ENCODE measurements at places on chromosomes 2 and 18. TPM values are rescaled to one million over a fixed set of nuclear protein-coding genes. Genes with fewer than 3 reads are reported as not detected.

DNA sequence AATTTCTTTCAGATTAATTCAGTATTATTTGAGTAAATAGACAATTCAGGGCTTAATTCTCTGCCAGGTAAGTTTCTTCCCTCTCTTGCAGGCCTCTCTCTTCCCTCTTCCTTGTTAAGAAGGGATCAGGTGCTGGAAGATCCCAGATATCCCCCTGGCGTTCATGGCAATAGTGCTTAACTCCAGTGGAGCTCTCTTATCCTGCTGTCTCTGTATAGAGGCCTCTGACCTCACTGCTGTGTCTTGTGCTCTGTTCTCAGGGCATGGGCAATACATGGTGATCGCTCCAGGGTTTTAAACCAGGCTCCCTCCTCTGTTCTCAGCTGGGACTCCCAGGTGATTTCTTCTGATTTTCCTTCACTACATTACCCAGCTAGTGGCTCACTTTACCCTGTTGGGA is 226.8 kb downstream of the MC4R start:
- DNase-seq = no peak

- DNase-seq = peak; percentile 39
These were observed 107.4 kb upstream of the ID2 start for GRCh38 chr2:8574196-8575037.

DNA sequence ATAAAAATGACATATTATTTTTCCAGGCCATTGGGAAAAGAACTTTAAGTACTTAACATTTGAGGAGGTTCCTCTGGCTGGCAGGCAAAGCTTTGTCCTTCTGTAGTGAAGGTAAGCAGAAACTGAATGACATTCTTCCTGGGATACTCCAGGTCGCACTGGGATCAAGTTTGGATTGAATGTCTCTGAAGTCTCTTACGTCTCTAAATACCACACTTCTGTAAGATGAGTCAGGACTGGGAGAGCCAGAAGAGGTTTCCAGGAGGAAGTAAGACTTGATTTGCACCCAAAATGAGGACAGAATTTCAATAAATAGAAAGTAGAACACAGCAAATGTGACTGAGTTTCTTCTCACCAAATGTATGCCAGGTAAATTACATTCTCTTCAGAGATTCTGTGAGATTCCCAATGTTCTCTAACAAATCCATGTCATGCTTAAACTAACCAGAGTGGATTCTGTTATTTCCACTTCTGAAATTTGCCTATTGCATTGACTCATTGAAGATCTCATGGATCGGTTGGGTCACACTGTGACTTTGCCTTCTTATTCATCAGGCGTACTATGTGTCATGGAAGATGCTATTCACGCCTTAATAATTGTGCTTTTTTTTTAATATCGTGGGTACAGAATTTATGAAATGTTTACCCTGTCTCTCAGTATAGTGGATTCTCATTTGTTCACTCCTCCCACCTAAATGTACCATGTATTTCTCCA is 25.5 kb upstream of the VIT start:
- DNase-seq = no peak

DNA sequence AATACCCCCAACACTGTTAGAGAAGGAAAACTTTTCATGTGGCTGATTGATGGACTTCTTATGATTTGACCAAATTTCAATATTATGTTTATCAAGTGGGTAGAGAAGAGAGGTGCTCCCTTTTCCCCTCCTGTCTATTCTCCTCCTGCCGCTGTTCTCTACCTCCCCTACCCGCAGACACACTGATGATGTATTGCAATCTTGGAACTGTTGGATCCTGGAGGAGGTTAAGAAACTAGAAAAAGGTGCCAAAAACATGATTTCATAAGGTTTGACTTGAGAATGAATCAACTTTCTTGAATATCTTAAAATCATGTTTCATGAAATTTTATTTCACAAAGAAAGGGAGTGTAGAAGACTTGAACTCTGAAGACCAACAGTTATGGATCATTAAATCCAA is 125.8 kb downstream of the MEIS1 start:
- no peak for DNase-seq

The ANKRD29 gene
- total RNA-seq = not detected

The METTL21A gene
- 16.4 TPM for total RNA-seq

The ASNSD1 gene
- total RNA-seq = 39.1 TPM

GRCh38 chr2:236657801-236658200 is 88.2 kb downstream of the ACKR3 start:
- DNase-seq = no peak

DNA sequence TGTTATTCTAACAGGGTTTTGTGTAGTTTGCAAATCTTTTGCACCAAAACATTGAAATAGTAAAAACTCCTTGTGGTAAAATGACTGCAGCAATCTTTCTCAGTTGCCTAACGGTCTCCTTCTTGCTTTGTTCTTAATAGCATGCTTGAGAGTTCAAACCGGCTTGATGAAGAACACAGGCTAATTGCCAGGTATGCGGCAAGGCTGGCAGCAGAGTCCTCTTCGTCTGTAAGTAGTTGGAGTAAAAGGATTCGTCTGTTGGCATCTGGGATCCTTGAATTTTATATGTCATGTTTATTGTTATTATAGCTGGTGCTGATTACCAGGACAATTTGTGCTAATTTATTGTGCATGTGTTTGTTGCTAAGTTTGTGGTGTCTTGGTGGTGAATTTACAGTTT is 138.1 kb downstream of the DTNA start:
- DNase-seq = no peak

- DNase-seq = no peak
These were observed 13.0 kb upstream of the RALB start for GRCh38 chr2:120239488-120240287.

GRCh38 chr2:238730881-238731280 is 117.0 kb upstream of the TWIST2 start:
- no peak for DNase-seq

DNA sequence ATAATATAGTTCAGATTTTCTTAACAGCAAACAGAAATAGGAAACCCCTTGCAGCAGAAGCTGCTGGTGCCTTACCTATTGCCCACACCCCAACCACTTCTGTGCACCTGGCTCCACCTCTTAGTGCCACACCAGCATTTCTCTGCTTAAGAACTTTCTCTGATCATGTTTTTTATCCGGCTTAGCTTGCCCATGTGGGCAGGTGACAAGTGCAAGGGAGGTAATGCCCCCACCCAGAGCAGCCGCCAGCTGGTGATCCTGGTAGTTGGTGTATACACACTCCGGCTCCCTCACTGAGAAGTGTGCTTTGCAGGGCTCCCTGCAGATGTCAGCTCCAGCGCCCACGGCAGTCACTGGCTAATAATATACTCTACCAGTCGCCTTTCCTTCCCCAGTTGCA is 126.3 kb downstream of the ALPK2 start:
- no peak for DNase-seq

- DNase-seq = no peak
These were observed 64.9 kb downstream of the NCKAP5 start for GRCh38 chr2:133503323-133503722.

GRCh38 chr2:145146691-145147090 is 626.8 kb upstream of the ZEB2 start:
- no peak for DNase-seq

- no peak for DNase-seq
These were observed 20.2 kb upstream of the MRO start for GRCh38 chr18:50839996-50840395.

GRCh38 chr18:58753976-58754375 is 82.7 kb downstream of the MALT1 start:
- no peak for DNase-seq

DNA sequence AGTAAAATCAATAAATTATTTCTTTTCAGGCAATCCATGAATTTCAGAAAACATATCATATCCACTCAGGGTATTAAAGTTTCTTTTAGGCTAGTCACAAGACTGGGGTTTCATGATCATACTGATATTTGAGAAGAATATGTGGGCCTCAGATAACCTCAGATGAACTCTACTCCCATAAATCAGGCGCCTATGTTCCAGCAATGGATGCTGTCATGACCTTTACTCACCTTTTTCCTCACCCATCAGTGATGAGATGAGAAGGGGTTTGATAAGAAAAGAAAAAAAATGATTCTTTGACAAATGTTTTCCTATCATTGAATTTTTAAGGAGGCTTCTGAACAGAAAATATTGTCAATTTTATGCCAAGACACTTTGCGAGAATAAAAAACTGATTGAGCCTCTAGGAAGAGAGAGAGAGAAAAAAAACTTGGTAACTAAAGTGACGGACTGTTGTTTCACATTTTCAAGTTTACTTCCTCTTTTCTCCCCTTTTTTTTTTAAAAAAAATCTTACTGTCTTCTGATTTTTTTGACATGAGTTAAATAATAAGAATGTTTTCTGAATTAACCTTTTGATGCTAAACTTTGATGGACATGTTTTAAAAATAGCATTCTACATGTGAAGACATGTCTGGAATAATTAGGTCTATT is 309.1 kb upstream of the MAP2 start:
- no peak for DNase-seq

DNA sequence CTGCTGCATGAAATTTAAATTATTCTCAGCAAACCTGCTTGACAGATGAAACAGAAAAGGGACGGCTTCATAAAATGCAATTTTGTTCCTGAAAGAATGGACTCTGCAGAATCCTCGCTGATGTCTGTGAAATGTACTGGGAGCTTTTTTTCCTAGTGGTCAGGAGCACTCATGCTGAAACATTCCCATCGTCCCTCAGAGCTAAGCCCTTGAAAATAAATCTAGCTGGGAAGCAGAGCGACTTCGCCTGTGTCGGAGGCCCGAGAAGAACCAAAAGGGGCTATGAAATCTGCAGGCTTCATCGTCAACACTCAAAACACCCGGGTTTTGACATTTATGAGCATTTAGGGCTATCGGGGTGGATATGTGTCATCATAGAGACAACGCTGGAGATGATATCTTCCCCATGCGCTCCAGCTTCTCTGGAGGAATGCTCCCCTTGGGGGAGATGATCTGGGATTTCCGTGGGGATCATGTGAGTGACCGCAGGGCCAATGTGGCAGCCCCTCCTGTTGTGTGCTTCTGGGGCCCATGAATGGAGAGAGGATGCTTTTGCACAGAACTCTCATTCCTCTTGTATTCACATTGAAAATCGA is 182.3 kb downstream of the KLHL29 start:
- no peak for DNase-seq

DNA sequence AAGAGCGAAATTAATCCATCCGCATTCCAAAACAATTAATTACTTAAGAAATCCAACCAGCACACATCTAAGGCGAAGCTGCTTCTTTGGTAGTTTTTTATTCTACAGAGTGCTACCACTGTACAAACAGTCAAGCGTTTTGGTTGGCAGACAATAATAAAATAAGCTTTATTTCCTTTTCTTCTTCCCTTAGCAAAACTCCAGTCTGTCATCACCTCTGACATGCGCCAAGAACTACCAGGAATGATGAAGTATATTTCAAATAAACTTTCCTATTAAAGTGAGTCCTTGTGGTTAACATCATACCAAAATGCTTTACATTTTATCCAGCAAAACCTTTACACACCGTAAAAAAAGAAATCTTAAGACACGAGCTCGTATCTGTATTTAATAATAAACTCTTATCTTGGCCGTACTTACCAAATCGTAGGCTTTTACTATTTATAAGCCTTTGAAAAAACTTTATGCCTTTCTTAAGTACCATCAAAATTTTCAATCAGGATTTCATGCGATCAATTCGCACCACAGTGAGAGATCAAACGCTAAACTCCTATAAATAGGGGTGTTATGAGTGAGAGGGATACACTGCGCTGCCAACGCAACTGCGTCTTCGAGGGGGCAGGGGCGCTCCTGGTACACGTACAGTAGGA is 1.3 kb downstream of the ATL2 start:
- no peak for DNase-seq

GRCh38 chr2:100320547-100321178 is 1.6 kb downstream of the LONRF2 start:
- no peak for DNase-seq

The ICOS gene
- 26.9 TPM for total RNA-seq

GRCh38 chr18:2758309-2758708 is 88.5 kb upstream of the EMILIN2 start:
- no peak for DNase-seq

The SERPINB11 gene
- total RNA-seq = not detected

GRCh38 chr2:95275601-95276243 is 1.5 kb downstream of the PROM2 start:
- no peak for DNase-seq

GRCh38 chr2:233094614-233095013 is 34.5 kb downstream of the INPP5D start:
- no peak for DNase-seq

DNA sequence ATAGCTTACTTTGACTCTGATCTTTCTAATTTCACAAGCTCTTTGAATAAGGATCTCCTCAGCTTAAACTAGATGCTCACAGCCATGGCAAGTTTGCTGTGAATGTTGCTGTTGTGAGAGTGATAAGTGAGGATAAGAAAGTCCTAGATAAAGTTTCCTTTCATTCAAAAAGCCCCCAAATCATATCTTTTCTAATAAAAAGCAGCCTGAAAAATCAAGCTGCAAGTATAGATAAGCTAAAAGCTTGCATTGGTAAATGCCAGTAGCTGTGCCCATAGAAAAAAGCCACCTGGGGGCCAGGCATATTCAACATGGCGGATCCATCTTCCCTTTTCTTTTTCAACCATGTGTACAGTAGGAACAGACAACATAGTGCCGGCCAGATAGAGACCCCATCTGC is 4.3 kb downstream of the NLRC4 start:
- no peak for DNase-seq

DNA sequence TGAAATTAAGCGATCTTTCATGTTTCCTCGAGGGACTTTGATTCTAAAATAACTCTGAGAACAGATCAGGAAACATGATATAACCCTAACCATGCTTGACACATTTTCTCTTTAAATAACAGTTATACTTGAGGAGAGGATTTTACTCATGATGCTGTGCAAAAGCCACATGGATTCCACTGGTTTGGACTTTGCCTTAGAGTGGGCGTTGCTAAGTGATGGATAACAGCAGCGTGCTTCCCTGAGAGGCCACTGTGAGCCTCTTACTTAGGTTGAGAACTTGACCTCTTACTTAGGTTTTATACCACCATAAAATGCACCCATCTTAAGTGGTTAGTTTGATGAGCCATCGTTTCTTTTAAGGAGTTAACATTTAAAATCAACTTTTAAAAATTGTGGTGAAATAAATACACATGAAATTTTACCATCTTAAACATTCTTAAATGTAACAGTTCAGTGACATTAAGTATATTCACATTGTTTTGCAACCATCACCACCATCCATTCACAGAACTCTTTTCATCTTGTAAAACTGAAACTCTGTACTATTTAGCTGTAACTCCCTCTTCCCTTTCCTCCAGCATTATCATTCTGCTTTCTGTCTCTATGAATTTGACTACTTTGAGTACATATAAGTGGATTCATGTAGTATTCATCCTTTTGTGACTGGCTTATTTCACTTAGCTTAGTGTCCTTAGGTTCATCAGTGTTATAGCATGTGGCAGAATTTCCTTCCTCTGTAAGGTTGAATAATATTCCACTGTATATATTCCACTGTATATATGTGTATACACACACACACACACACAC is 22.6 kb downstream of the ANXA4 start:
- no peak for DNase-seq

Measured in activated CD8-positive, alpha-beta memory T cell treated with anti-CD3 and anti-CD28 coated beads, Interleukin-2, amount 10 ng/mL, durations not matched to agents 7 days and 5 days (primary cell).